ENCODE measurements at places on chromosomes 16 and 17.

GRCh38 chr17:11900041-11900476 is 97.2 kb downstream of the ZNF18 start:
- DNase-seq = no peak

DNA sequence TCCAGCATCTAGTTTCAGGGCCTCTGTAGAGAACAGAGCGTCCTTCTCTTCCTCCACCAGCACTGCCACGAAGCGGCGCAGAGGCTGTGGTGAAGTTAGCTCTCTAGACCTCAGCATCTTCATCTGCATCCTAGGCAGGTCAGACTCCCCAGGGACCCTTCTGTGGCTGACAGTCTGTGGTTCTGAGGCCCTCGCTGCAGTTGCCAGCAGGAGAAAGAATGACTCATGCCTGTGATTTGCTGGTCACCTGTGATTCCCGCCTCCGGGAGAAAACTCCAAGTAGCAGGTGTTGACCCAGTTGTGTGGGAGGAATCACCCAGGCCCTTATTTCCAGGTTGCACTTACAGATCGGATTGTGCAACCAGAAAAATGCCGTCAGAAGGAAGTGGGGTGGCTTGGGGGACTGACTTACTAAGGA is 117.3 kb upstream of the CACNG5 start:
- DNase-seq = no peak

- DNase-seq = no peak
Measured at GRCh38 chr16:27387724-27388123, 14.2 kb upstream of the IL21R start.

- no peak for DNase-seq
Measured at GRCh38 chr17:71938340-71939010, 182.3 kb upstream of the SOX9 start.

GRCh38 chr16:49158029-49158642 is 123.5 kb downstream of the CBLN1 start:
- peak; percentile 4 for DNase-seq

DNA sequence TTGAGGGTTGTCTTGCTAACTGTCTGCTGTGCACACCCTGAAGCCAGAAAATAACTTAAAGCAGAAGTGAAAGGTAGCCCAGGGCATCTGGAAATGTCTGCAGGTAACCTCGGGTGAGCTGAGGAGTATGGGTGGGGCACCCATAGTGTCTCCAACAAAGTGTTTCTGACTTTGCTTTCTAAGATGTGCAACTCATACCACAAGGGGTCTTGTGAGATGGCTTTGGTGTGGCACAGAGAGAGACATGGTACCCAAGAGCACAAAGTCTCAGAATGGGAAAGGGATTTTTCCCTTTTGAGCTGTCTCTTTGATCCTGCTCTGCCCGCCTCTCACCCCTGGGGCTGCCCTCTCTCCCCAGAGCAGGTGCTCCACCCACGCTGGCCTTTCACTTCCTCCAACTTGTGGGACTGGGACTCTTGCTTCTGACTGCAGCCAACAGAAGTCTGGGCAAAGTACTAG is 6.9 kb downstream of the CHD9 start:
- DNase-seq = peak; percentile 75

DNA sequence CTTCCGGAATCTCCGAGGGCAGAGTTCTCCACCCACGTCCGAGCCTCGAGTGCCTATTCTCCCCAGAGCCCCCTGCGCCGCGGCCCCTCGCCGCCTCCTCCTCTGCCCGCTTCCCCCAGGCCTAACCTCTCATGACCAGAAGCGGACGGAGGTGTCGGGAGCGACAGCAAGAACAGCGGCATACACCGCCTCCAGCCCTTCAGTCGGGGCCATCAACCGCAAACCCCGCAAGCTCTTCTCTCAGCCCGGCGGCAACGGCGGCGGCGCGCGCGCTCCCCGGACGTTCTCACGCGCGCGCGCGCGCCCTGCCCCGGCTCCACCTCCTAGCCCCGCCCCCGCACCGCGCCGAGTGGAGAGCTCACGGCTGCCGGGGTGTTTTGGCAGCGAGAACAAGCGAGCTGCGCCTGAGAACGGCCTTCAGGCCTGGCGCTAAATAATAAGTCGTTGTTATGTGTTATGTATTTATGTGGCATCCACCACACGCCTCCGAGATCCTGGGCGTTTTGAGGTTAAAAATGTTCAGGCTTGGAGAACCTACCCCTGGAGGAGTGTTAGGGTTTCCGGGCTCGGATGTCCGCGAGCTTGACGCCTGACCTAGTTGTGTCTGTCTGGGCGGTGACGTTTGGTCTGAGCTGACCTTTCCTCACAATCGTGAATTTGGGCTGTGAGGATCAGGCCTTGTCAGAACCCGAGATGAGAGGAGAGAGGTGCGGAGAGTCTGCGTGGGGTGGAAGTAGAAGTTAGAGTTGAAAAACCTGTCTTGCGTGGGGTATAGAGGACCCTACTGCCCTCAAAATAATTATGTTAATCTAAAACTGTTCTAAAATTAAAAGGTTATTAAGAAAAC is at the start of gene RNFT1:
RNFT1 (minus strand) TSS at position 259 of the 847 bp plus-strand sequence; CDS start at position 182, 77 bp downstream.
- DNase-seq = peak; percentile 98

GRCh38 chr17:55167024-55167725 is 97.6 kb upstream of the HLF start:
- DNase-seq = no peak
